ENCODE measurements at places on chromosomes 16 and 17.

- DNase-seq = no peak
Measured at GRCh38 chr16:50980666-50981065, 170.4 kb downstream of the SALL1 start.

- no peak for DNase-seq
Measured at GRCh38 chr17:57370037-57370581, 113.8 kb downstream of the MSI2 start.

DNA sequence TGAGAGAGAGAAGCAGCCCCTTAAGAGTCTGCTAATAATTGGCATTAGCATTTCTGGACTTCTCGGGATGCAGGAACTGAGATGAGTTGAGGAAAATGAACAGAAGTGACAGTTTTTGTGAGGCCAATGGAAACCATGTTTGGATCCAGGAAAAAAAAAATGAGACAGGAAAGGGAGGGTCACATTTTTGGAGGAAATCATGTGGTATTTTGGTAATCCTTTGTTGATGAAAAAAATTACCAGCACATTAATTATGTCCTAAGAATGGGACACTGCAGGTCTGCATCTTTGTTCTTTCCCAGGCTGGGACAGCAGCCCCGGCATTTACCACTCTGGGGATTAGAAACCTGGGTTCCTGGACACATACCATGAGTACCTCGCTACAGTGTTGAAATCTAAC is 109.9 kb upstream of the ZFHX3 start:
- DNase-seq = no peak

DNA sequence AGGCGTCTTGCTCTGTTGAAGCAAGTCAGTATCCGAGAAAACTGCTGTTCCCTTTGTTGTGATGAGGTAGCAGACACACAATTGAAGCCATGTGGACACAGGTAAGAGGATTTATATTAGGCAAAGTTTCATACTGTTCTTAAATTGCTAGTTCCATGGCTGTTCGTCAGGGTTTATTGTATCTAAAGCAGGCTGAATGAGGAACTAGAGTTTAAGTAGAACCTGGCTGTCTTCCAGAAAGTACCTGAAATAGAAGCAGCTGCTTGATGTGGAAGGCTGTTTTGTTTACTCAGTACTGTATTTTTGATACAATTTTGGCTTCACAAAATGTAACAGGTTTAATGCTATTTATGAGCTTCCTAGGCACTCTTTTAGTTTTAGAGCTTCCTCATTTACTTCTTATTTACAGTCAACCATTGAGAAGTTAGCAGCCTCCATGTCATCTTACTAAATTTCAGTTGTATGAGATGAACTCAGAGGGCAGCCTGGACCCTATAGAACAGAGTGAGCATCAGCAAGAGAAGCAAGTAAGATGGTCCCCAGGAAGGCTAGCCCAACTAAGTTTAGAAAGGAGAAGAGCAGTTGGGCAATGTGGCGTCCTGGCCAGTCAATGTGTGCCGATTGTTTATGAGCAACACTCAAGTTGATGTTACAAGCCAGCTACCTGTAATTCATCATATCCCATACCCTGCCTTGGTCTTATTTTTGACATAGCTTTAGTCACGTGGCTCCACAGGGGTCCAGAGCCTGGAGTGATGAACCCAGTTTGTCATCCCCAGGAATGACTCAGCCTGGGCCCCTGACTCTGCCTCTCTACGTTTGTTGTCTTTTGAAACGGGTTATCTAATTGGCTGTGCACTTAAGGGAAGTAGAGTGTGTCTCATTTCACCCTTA is 9.7 kb upstream of the ARL2BP start:
- DNase-seq = no peak

DNA sequence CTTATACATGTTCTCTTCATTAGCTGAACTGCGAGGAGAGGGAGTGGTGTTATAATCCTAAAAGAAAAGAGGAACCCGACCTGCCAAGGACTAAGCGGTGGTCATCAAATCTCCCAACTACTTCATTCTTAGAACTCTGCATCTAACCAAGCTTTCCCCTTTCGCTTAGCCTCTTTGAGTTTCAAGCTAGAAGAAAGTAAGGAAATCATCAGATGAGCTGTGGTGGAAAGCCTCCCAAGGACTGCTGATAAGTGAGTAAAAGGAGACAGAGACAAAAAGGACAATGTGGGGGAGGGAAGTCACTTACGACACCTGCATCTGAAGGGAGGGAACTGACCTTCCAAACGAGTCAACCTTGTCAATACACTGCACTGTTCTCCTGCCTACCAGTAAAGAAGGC is 121.3 kb downstream of the TRIM37 start:
- DNase-seq = no peak

GRCh38 chr17:64442541-64442971 is 6.4 kb upstream of the MILR1 start:
- no peak for DNase-seq

DNA sequence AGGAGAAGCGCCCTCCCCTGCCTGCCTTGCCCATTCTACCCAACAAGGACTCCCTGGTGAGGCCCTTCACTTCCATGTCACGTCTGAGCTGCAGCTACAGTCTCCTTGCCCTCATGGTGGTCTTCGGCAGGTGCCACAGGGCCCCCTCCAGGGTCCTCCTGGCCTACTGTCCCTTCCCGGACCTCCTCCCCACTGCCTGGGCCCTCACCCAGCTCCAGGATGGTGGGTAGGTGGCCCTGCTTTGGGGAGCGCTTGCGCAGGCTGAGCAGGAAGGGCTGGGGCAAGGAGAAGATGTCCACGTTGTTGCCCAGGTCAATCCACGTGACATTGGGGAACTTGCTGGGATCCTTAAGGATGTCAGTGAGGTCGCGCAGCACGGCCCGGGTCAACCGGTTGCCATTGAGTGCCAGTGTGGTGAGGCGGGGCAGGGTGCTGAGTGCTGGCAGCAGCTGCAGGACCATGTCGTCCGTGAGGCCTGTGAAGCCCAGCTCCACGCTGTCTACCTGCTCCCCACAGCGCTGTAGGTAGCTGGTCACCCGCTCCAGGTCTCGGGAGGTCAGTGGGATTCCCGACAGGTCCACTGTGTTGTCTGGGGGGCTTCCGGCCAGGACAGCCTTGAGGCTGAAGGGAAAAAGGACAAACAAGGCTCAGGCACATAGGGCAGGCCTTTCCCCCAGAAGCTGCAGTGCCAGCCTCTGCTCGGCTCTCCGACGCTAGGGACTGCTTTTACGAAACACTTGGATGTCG is 28.3 kb downstream of the TRPV2 start:
- DNase-seq = no peak

GRCh38 chr17:13885550-13885949 is 183.8 kb upstream of the COX10 start:
- no peak for DNase-seq

- DNase-seq = no peak
Measured at GRCh38 chr16:68408967-68409366, 39.3 kb downstream of the SMPD3 start.

- DNase-seq = no peak
Measured at GRCh38 chr17:50855708-50856330, 10.3 kb downstream of the TOB1 start.

DNA sequence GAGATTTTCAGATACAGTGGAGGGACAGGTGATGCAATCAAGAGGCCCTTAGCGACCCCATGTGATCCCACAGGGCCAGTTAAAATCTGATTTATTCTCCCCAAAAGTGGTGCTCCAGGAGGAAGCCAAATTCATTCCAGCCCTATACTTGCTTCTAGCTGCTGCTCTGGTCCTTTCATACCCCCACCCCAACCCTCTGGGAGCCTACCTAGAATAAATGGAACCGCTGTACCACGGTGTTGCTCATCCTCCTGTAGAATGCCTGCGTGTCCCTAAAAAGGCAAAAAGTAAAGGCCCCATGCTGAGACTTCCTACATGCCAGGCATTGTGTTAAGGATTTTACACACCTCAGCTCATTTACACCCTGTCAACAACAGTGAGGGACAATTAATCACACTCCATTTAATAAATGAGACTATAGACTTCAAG is 2.0 kb upstream of the RASL10B start:
- DNase-seq = no peak

- DNase-seq = no peak
Measured at GRCh38 chr16:764848-765487, 4.4 kb downstream of the MSLN start.
